Fibroblast of lung (primary cell): ENCODE measurements at places on chromosomes 12 and 14. TPM values are rescaled to one million over a fixed set of nuclear protein-coding genes. Genes with fewer than 3 reads are reported as not detected.

DHRS4 gene
- 51.9 and 54.7 TPM in 2 replicates for total RNA-seq

C3AR1 gene
- 0.17 TPM in 1 of 2 replicates, not detected in the other for total RNA-seq

TMTC1 gene
- total RNA-seq = 92.5 and 222 TPM in 2 replicates

KRT78 gene
- not detected in 2 replicates for total RNA-seq

CBLN3 gene
- 2.6 and 5.3 TPM in 2 replicates for total RNA-seq

P2RX2 gene
- not detected in 2 replicates for total RNA-seq

BEST3 gene
- total RNA-seq = not detected in 2 replicates

RERGL gene
- not detected in 2 replicates for total RNA-seq

HSPB8 gene
- total RNA-seq = 21.3 and 23.8 TPM in 2 replicates

PIWIL1 gene
- total RNA-seq = not detected in 2 replicates

SLC17A8 gene
- total RNA-seq = not detected in 2 replicates

IL31 gene
- total RNA-seq = not detected in 2 replicates

PTHLH gene
- total RNA-seq = 0.26 and 1.8 TPM in 2 replicates

NRL gene
- total RNA-seq = 0.77 and 0.99 TPM in 2 replicates

GRCh38 chr14:53626761-53627160, 329.9 kb downstream of the BMP4 start:
- H3K36me3 ChIP-seq = no peaks in the 10 kb centered on the region
- no peaks in the 10 kb centered on the region for H3K27me3 ChIP-seq
- DNase-seq = no peak
- no peaks in the 10 kb centered on the region for H3K4me1 ChIP-seq

- no peak for DNase-seq
- H3K27me3 ChIP-seq = no peaks in the 10 kb centered on the region
- no peaks in the 10 kb centered on the region for H3K36me3 ChIP-seq
These were observed 608.4 kb downstream of the FSCB start for GRCh38 chr14:43898687-43899086.

- no peak overlapping the region for H3K27ac ChIP-seq
- H3K27me3 ChIP-seq = no peaks in the 10 kb centered on the region
- no peaks in the 10 kb centered on the region for H3K36me3 ChIP-seq
- no peak for DNase-seq
- H3K4me1 ChIP-seq = no peaks in the 10 kb centered on the region
These were observed 56.3 kb downstream of the CACNA1C start for GRCh38 chr12:2108975-2109671.

DNA sequence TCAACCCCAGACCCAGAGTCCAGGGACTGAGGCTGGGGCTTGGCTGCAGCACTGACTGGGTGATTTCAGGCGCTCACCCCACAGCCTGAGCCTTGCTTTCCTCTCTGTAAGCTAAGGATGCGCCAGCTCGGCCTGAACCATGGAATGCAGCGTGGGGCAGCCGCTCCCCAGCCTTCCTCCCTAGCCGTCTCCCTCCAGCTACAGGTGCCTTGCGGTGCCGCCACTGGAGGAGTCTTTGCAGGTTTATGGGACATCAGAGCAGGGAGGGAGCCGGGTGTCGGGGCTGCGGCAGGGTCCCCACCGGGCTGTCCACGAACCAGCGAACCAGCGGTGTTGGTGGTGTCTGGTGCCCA, 19.4 kb downstream of the PPP2R5C start:
- no peaks in the 10 kb centered on the region for H3K4me1 ChIP-seq
- no peak for DNase-seq
- H3K27me3 ChIP-seq = peaks cover 22% of the 10 kb centered on the region
- no peaks in the 10 kb centered on the region for H3K36me3 ChIP-seq
- no peak overlapping the region for H3K4me3 ChIP-seq
- no peak overlapping the region for H3K27ac ChIP-seq

DNA sequence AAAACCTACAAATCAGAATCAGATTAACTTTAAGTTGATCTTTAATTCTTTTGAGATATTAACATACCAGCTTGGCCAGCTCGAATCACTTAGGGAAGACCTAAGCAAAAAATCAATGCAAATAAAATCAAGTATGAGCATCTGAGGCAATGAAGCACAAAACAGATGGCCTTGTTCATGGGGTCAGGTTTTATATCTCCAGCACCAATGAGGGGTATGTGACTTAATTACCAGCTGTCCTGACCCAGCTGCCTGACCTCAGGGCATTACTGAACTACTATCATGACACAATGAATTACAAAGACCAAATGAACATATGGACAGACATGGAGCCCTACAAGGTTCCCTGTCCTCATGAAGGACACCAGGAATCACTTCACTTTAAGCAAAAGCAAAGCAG, 70.5 kb downstream of the FGD6 start:
- H3K4me3 ChIP-seq = no peak overlapping the region
- no peak overlapping the region for H3K27ac ChIP-seq
- H3K27me3 ChIP-seq = no peaks in the 10 kb centered on the region
- DNase-seq = no peak

DNA sequence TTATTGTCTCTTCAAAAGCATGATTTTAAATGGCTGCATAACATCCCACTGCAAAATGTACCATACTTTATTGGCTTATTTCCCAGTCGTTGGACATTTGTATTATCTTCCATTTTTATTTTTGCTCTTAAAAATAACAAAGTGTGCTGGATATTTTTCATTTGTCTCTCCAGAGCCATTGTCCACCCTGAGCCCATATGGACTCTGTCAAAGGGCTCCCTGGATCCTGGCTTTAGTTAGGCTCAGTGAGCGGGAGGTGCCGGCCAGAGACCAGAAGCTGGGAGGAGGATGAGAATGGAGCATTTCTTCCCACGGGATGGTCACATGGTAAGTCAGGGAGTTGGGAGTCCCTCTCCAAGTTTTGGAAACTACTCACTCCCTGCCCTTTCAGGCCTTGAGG, 296.9 kb downstream of the NUAK1 start:
- H3K4me1 ChIP-seq = no peaks in the 10 kb centered on the region
- no peak for DNase-seq
- H3K27ac ChIP-seq = no peak overlapping the region

DNA sequence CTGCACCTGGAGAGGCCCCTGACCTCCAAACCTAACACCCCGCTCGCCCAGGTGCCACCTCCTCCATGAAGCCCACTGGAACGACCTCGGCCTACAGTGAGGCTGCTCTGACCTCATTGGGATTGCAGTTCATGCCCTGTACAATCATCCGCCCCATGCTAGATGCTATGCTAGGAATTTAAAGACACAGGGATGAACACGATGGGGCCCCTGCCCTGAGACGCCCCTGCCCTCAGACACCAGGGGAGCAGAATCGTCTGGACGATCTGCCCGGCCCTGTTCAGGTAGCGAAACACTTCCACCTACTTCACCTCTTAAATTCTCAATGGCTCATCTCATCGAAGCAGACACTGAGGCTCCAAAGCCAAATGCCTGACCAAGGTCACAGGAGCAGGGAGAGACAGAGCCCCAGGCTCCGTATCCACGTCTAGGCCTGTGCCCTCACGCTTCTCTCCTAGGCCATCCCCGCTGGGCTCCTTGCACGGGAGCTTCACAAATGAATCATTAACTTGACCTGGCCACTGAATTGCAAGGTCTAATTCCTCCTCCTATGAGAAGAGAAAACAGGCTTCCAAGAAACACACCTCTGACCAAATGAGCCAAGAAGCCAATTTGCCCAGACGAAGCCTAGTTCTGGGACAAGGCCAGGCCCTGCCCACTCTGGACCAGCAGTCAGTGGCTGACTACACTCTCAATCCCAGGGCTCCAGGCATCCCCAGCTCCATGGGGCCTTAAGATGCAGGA, 35.2 kb downstream of the SCARB1 start:
- no peaks in the 10 kb centered on the region for H3K27me3 ChIP-seq
- DNase-seq = no peak
- no peaks in the 10 kb centered on the region for H3K36me3 ChIP-seq
- H3K27ac ChIP-seq = peak overlapping the region; percentile 66
- no peak overlapping the region for H3K4me3 ChIP-seq
- peaks cover 14% of the 10 kb centered on the region for H3K4me1 ChIP-seq

- no peak overlapping the region for H3K27ac ChIP-seq
- no peaks in the 10 kb centered on the region for H3K36me3 ChIP-seq
- H3K4me3 ChIP-seq = no peak overlapping the region
- no peaks in the 10 kb centered on the region for H3K27me3 ChIP-seq
- H3K4me1 ChIP-seq = peaks cover under 1% of the 10 kb centered on the region
These were observed 122.8 kb downstream of the EML1 start for GRCh38 chr14:99916091-99916383.

DNA sequence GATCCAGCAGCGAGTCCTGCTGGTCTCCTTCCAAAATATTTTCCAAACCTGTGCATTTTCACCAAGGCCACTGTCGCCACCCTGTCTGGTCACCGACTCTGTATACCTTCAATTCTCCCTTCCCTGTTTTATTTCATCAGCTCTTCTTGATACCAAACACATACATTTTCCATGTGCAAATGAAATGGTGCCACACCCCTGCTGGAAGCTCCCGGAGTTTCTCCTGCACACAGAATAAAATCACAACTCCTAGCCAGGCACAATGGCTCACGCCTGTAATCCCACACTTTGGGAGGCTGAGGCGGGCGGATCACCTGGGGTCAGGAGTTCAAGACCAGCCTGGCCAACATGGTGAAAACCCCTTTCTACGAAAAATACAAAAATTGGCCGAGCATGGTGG, 14.0 kb downstream of the VSIG10 start:
- H3K27ac ChIP-seq = no peak overlapping the region
- no peaks in the 10 kb centered on the region for H3K36me3 ChIP-seq
- H3K27me3 ChIP-seq = no peaks in the 10 kb centered on the region
- H3K4me3 ChIP-seq = no peak overlapping the region

- H3K27ac ChIP-seq = no peak overlapping the region
- no peak overlapping the region for H3K4me3 ChIP-seq
- no peaks in the 10 kb centered on the region for H3K27me3 ChIP-seq
These were observed 1553.8 kb upstream of the FLRT2 start for GRCh38 chr14:83975841-83976770.

- H3K4me3 ChIP-seq = no peak overlapping the region
- H3K36me3 ChIP-seq = no peaks in the 10 kb centered on the region
- peaks cover 33% of the 10 kb centered on the region for H3K4me1 ChIP-seq
- peak overlapping the region; percentile 82 for H3K27ac ChIP-seq
These were observed 211.3 kb upstream of the KRR1 start for GRCh38 chr12:75722714-75723200.

- H3K36me3 ChIP-seq = no peaks in the 10 kb centered on the region
- H3K27me3 ChIP-seq = no peaks in the 10 kb centered on the region
- H3K4me1 ChIP-seq = no peaks in the 10 kb centered on the region
- no peak overlapping the region for H3K27ac ChIP-seq
These were observed 23.3 kb downstream of the DYRK2 start for GRCh38 chr12:67671892-67672291.

DNA sequence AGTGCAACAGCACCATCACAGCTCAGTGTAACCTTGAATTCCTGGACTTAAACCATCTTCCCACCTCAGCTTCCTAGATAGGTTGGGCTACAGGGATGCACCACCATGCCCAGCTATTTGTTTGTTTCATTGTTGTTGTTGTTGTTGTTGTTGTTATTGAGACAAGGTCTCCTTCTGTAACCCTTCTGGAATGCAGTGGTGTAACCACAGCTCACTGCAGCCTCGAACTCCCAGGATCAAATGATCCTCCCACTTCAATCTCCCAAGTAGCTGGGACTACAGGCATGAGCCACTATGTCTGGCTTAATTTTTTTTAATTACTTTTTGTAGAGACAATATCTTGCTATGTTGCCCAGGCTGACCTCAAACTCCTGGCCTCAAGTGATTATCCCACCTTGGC, 1.2 kb upstream of the NEMP1 start:
- peaks cover 3% of the 10 kb centered on the region for H3K4me1 ChIP-seq
- no peaks in the 10 kb centered on the region for H3K27me3 ChIP-seq
- no peak overlapping the region for H3K4me3 ChIP-seq
- no peak overlapping the region for H3K27ac ChIP-seq
- no peaks in the 10 kb centered on the region for H3K36me3 ChIP-seq

DNA sequence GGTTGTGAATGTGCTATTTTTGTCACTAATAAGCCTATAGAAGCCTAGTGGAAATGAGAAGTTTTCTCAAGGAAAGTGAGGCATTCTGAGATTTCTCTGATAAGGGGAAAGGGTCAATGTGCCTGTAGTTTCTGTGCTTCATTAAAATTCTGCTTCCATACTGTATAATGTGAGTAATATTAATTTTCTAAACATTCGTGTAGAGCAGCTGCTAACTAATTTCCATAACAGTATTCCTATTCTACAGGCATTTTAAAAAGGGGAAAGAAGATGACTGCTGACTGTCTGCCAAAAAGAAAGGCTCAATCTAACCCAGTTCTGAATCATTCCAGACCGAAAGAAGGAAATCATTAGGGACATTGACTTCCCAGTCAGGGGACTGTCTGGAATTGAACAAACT, 293.3 kb upstream of the TMPO start:
- no peaks in the 10 kb centered on the region for H3K4me1 ChIP-seq
- no peaks in the 10 kb centered on the region for H3K36me3 ChIP-seq
- no peak overlapping the region for H3K27ac ChIP-seq
- H3K4me3 ChIP-seq = no peak overlapping the region

- H3K36me3 ChIP-seq = no peaks in the 10 kb centered on the region
- DNase-seq = peak; percentile 46
- no peaks in the 10 kb centered on the region for H3K27me3 ChIP-seq
These were observed 128.9 kb upstream of the SOX5 start for GRCh38 chr12:24078318-24078765.

DNA sequence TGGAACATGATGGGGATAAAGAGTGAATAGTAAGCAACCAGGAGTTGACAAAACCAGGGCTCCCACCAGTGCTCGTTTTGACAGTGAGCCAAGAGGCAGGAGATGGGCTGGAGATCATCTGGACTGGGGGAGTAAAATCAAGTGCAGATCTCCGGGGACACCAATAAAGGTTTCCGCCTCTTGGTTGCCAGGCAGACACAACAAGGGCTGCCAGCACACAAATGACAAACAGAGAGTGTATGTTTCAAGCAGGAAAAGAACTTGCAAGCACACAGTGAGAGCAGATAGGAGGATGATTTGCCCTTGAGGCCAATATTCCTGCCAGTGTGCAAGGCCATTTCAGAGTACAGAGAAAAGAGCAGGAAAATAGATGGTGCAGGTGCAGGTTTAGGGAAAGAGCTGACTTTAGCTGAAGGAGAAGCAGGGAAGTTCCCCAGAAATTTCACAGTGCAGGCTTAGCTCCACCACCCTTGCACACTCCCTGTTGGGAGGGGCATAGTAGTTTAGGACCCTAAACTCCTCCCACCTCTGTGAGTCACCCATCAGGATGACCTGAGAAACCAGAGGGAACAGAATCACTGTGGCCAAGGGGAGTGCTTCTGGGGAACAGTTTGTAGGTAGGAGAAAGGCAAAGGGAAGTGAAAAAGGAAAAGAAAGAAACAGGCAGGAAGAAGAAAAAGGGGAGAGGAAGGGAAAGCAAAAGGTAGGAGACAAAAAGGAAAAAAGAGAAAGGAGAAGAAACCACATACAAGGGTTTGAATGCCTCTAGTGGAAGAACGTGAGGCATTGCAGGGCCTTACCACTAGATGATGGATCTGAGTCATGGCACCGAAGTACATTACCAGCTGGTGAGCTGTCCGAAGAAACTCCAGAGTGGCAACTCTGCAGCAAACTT, 404.4 kb downstream of the SLC6A15 start:
- no peaks in the 10 kb centered on the region for H3K36me3 ChIP-seq
- peak overlapping the region; percentile 10 for H3K27ac ChIP-seq
- no peaks in the 10 kb centered on the region for H3K4me1 ChIP-seq
- no peaks in the 10 kb centered on the region for H3K27me3 ChIP-seq

DNA sequence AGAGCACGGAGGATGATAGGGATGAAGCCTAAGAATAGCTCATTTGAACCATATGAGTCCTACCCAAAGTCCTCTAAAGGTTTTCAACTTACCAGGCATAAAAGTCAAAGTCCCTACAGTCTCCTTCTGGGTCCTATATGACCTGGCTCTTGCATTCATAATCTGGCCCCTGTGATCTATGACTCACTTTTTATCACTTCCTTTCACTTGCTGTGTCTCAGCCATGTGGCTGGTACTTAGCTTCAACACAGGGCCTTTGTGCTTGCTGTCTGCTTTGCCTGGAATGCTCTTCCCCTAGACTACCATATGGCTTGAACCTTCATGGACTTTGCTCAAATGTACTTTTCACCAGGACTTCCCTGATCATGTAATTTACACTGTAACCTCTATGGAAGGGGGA, 137.6 kb upstream of the TMTC1 start:
- H3K27ac ChIP-seq = no peak overlapping the region
- peak; percentile 62 for DNase-seq
- no peak overlapping the region for H3K4me3 ChIP-seq
- H3K27me3 ChIP-seq = no peaks in the 10 kb centered on the region
- H3K36me3 ChIP-seq = no peaks in the 10 kb centered on the region
